Skin of body (tissue), 3 donors: ENCODE measurements at places on chromosomes 12 and 14.

DNA sequence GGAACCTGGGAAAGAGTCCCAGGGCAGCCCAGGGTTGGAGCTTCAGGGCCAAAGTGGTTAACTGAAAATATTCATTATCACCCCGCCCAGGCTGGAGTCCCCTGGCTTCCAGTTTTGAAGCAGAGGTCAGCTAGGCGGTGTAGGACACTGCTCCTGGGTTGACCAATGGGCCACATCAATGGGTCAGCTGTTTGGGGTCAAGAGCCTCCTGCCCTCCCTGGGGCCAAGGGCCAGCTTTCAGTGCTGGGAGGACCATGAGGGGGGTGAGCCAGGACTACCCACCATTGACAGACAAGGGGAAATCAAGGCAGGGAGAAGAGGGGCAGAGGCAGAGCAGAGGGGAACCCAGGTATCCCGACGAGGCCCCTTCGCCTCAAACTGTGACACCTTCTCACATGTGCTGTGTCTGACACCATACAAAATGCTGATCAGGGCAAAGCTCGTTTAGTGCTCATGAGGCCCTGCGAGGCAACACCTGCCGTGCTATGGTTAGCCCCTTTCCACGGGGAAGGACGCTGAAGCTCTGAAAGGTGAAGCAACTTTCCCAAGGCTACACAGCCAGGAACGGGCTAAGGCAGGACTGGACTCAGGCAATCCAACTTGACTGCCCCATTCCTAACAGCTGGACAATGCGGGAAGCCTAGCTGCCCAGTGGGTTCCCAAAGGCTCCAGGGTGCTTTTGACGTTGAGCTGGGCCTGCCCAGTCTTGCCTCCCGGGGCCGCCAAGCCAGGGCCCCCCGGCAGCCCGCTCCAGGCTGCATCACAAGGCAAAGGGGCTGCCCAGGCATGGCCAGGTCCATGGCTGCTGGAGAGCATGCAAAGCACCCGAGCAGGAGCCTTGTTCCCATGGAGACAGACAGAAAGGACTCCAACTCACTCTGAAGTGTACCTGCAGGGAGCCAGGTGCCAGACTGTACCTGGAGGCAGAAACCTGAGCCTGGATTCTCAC is 2.0 kb downstream of the SYNE3 start:
- no peak for DNase-seq

DNA sequence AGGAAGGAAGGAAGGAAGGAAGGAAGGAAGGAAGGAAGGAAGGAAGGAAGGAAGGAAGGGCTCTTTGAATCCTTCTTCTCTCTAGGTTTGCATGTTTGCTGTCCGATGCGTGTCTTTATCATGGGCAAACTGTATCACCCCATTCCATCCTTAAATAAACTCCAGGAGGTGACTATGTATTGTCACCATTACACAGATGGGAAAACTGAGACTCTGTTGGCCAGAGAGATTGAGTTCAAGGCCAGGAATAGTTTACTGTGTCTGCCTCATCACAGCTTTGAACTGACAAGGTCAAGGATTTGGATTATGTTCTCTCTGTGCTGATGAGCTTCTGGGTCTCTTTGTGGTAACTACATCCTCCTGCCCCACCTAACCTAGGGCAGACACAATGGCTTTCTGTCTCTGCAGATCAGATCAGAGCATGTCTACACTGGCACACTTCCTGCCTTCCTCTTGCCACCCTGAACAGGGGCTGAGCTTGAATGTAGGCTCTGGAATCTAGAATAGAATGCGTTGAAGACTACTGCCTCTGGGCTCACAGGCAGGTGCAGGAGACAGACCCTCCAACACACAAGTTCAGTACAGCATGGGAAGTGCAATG is 78.9 kb upstream of the MAP1LC3B2 start:
- DNase-seq, result no peak

DNA sequence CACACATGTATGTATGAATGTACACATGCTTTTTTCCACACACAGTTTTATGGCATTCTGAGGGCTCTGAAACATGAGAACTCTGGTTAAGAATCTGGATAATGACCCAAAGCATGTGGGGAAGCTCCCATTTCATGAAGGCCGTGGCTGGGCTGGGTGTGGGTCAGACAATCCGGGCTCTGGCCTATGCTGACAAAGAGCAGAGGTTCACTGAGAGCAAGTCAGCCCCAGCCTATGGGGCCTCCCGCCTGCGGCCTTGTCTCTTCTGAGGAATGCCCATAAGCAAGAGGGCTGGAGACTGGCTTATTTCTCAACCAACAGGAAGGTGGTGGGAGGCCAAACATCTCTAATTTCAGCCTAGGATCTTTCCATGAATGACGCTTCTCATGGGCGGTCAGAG is 8.5 kb downstream of the MYH6 start:
- DNase-seq, result no peak

GRCh38 chr12:124412646-124413015 is 117.7 kb downstream of the RFLNA start:
- DNase-seq, result no peak

- no peak for DNase-seq
These were observed 302.8 kb downstream of the FSCB start for GRCh38 chr14:44204061-44204835.

- DNase-seq, result no peak
These were observed 78.7 kb downstream of the FZD10 start for GRCh38 chr12:130240831-130241590.

DNA sequence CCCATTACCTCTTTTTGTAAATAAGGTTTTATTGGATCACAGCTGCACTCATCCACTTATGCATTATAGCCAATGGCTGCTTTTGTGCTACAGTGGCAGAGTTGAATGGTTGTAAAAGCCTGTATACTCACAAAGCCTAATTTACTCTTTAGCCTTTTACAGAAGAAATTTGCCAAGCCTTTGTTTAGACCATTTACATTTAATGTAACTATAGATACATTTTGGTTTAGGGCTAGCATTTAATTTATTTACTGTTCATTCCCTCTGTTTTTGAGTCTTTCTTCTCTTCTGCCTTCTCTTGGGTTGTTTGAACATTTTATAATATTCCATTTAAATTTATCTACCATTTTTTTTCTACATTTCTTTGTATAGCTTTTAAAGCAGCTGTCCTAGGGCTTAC is 217.1 kb upstream of the AMIGO2 start:
- DNase-seq, result no peak

DNA sequence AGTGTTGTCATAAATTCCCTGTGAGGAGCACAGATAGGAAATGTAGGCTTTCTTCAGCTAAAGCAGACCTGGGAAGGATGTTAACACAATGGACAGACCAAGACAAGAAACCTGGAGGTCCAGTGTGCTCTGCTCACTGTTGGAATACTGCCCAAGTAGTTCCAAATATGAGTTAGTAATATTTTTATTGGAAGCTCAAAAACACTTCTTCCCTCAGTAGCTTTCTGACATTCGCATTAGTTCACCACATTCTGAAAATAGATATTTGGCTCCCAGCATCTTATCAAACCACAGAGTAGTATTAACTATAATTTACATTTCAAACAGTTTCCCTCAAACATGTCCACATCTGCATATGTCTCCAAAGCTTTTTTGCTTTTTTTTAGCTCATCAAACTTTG is 74.8 kb upstream of the PYGL start:
- no peak for DNase-seq

DNA sequence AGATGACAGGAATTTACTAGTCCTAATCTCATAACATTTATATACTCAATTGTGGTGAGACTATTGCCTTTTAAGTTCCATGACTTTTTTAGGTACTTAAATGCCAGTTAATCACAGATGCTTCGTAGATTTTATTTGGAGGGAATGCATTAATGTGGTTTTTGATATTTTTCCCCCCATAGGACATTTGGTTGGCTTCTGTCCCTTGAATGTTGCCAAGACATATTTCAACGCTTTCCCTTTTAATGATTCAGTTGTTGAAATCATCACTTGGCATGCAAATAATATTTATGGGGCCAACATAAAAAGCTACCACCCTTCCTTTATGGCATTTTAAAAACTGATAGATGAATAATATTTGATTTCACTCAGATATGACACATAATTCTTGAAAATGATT is 172.1 kb downstream of the ACSS3 start:
- no peak for DNase-seq

DNA sequence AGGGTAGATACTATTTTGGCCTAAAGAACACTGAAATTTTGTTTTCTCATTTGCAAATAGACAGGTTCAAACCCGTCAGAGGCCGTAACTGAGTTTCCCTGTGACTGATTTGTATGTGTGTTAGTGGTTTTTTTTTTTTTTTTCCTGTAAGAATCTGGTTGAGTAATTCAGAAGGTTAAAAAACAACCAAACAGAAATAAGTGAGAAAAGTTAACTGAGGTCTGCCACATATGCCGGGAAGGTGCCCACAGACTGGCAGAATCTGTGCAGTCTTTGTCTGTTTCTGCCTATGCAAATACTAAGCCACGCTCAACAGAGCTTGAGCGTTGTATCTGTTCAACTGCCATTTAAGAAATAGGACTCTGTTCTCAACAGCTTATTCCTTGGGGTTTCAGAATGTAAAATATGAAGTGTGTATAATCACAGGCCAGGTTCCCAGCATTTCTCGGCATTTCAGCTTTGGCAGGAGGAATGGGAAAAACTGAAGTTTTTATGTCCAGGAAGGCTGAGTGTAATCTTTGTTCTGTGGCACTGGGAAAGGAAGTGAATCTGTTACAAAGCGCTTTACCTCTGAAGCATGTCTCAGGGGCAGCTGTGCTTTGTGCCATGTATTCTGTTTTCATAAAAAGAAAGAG is 181.9 kb downstream of the PRKCH start:
- DNase-seq, result no peak

DNA sequence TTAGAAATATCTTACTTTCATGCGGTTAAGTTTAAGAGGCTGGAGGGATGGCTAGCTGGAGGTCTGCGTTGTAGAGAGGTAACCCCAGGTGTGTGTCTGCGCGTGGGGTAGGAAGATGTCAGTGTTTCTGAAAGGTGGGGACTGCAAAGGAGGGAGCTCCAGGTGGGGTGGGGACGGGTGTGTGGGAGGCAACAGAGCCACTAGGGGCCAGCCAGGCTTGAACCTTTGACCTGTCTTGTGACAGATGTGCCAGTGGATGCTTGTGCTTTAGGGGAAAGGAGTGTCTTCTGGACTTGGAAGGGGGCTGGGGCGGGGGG is 841 bp downstream of the GLI1 start:
- no peak for DNase-seq
